ENCODE measurements at places on chromosomes 2 and 18.

DNA sequence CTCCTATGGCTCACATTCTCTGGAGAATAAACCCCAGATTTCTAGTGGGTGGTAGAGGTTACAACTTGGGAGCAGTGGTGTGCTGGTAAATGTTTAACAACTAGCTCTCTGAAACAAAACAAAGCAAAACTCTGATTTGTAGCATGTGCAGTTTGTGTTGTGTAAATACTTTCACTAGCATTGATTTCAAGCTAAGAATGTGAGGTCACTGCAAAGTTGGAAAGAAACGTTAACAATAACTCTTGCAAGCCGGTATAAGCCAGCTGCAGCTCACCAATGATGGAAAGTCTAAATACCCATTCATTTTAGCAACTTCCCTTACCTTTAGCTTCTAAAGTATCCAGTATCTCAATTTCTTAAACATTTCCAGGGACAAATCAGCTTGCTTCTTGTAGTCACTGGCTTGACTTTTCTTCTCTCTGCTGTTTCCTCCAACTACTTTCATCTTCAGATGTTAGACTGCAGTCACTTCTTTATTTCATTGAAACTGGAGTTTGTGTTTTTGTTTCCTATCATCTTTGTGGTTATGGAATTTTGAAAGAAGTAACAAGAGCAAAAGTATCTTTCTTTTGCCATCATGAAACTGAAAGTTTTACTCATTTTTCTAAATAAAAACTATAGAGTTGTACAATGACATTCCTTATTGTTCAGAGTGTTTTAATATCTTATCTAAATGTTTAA is 140.2 kb downstream of the PLCL1 start:
- DNase-seq, result no peak

DNA sequence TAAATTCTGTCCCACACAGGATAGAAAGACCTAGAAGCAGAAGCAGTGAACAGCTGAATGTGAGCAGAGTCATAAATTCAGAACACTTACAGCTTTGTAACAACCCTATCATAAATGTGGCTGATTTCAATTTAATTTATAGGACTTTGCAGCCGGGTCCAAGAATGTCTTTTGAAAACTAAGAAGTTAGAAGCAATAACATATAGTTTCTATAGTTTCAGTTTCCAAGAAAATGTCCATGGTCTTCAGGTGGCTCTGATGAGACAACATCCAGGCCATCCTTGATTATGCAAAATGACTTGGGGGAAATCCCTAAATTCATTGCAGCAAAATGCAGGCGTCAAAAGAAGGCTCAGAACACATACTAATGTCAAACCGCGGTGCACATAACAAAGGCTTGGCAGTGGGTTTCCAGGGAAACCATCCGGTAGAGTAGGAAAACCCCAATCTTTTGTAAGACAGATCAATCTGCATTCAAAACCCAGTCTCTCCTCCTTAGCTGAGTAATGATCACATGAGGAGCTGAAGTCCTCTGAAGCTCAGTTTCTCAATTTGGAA is 442.2 kb upstream of the ID2 start:
- DNase-seq, result no peak

GRCh38 chr2:223357076-223357475 is 245.1 kb downstream of the SCG2 start:
- DNase-seq, result no peak

GRCh38 chr2:1484131-1484884 is 71.0 kb downstream of the TPO start:
- DNase-seq, result no peak

- DNase-seq, result no peak
Observed at GRCh38 chr2:44945676-44946371, 4.3 kb downstream of the SIX3 start.

- no peak for DNase-seq
Observed at GRCh38 chr18:23094411-23095190, 40.7 kb upstream of the CABLES1 start.
